ENCODE measurements at places on chromosomes 2 and 18.
A peak's percentile ranks its signal among the peaks of the same experiment; 100 is the strongest.

- no peak for DNase-seq
These were observed 4.6 kb upstream of the CTDSP1 start for GRCh38 chr2:218395090-218395444.

DNA sequence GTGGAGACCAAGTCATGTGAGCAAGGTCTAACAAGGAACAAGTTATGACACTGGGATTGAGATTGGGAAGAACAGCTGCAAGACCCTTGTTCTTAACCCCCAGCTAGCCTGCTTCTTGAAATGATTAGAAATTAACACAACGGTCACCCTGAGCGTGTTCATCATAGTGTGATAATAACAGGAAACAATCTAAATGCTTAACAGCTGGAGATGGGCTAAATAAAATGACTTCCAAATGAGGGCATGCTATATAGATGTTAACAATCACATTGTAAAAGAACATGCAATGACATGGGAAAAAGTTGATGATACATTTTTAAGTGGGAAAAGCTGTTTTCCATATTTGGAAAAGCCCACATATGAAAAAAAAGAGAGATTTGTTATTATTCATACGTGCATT, 47.6 kb downstream of the RPL37A start:
- no peak for DNase-seq

- no peak for DNase-seq
These were observed 5.7 kb downstream of the TCF4 start for GRCh38 chr18:55582325-55582724.

- no peak for DNase-seq
These were observed 1082.0 kb upstream of the ACVR2A start for GRCh38 chr2:146762786-146763185.

DNA sequence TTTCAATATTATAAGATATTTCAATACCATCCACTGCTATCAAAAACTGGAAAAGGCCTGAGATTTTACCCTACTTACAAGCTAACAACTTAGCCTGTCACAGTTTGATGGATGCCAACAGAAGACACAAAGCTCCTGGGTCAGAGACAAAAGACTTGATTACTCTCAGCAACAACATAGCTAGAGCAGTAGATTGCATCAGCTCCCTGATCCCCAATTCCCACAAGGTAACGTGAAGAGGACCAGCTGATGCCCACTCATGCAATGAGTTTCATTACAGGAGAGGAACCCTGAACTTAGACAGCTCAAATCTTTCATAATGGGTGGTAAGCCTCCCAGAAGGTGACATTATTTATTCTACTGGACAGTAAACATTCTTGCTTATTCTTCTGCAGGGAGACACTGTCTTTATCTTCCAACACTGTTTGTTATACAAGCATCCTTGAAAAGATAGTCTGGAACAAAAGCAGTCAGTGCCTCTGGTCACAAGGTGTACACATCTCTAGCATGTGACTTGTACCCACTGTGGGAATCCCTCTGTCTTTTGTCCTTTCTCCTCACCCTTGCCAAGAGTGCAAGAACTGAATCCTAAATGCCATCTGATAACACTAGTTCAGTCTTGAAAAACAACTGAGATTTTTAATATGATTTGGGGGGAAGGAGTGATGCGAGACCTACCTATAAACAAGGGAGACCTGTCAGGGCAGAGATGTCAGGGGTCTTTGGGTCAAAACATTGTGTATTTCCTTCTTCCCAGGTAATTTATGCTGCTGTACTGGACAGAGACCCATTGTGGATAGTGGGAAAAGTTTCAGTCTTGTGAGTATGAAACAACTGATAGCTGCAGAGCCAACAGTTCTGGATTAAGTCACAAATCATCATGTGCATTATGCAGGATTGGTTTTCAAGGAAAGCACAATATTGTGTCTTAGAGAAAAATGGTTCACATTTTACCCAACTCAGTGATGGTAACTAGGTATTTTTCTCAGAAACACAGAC, 102.4 kb downstream of the AOX1 start:
- DNase-seq, result no peak

DNA sequence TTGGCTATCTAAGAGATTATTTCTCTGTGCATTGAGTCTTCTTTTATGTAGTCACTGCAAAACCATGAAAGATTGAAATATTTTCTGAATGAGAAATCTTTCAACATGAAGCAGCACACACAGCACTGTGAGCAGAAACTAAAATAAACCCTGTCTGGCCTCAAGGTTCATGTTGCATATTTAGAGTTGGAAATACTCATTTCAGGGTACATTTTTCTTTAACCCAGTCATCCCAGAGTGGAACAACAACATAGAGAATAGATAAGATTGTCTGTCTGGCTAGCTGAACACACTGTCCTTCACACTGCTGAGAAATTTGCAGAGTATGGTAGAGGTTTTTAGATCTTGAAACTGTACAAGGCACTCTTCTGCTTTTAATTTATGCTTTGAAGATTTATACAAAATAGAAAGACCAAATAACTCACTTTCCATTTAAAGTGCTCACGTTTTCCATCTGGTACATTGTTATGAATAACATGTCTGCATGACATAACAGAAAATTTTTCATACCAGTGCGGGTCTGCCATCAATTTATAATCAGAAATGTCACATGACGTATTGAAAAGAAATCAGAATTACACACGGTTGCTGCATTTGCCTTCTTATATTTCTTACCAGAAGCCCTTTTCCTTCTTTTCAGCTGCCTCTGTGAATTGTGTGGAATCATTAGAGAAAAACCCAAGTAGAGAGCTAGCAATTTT, 25.0 kb upstream of the FN1 start:
- no peak for DNase-seq

- DNase-seq, result no peak
These were observed 291.7 kb upstream of the KYNU start for GRCh38 chr2:142585785-142586184.

DNA sequence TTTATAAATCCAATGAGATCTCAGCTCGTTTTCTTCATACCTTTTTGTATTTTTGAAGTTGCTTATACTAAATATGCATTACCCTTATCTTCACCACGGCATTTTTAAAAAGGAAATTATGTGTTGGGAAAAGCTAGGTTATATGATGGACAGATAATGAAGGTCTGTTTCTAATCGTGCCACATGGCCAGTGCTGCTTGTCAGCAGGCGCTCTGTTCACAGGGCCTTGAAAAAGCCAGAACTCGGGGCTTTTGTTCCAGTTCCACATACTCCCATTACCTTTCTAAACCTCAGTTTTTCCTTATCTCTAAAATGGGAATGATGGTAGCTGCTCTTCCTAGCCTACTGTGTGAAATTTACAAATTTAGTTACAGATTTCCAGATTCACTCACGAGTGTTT, 42.0 kb downstream of the EPAS1 start:
- DNase-seq, result no peak

DNA sequence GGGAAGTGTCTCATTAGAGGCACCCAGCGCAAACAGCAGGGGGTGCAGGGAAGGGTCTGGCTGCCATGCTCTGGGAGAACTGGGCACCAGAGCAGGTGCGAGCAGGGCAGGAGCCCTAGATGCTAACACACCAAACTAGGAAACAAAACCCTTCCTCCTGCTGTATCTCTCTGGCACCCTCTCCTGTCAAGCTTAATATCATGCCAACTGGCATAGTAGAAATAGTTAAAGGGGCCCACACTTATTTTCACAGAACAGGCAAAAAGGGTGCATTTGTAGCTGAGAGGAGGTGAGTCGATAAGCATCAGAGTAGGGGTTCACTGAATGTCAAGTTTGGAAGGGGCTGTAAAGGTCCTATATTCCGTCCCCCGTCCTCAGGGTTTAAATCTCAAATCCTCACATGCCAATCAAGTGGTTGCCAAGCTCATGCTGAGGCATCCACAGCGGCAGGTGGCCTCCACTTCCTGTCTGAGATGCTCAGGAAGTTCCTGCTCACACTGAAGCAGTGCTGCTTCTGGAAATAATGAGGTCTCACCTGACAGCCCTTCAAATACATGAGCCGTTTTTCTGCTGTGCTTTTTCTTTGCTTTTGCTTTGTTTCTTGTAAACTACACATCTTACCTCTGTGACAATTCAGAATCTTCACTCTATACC, 14.9 kb upstream of the ACKR3 start:
- DNase-seq, result no peak

DNA sequence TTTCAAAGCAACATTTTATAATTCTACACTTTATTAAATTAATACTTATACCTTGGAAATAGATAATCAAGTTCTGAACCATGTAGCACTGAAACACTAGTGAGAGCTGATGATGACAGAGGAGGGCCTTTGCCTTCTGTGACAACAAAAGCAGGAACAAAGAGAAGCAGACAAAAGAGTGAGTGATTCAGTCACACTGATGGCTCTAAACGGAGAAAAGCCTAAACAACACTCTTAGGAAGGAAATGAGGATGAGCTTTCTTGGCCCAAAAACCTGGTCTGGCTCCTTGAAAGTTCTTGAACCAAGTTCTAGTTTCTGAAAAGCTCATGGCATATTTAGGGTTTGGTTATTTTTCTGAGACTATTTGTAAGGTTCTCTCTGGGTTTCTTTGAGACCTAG, 271.9 kb downstream of the DPP10 start:
- no peak for DNase-seq

DNA sequence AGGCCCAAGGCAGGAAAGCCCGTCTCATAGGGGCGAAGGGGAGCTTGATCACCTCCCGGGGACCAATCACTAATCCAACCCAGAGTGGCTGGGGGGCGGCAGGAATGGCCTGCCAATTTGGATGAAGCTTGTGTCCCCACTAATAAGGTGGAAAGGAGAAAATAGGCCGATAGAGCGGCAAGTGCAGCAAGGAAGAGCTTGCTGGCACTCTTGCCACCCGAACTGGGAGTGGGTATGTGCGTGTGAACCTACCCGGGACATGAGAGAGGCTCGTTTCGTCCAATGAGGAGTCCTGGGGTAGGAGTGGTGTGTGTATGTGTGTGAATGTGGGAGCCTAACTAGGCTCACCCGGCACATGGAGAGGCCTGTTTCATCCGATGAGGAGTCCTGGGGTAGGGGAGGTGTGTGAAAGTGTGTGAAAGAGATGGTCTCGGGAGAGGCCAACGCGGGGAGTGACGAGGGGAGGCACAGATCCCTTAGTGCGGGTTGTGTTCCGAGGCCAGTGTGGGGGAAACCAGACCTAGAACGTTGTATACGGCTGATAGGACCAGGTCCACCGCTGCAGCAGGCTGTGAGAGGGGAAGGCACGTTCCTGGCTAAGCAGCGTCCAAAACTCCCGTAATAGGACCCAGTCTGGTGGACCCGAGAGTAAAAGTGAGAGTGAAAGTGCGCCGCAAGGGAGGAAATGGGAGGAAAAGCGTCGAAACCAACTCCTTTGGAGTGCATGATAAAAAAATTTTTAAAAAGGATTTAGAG, 47.1 kb upstream of the SELENOI start:
- DNase-seq, result no peak

- peak; percentile 19 for DNase-seq
These were observed 257.3 kb upstream of the HNMT start for GRCh38 chr2:137706786-137707613.

DNA sequence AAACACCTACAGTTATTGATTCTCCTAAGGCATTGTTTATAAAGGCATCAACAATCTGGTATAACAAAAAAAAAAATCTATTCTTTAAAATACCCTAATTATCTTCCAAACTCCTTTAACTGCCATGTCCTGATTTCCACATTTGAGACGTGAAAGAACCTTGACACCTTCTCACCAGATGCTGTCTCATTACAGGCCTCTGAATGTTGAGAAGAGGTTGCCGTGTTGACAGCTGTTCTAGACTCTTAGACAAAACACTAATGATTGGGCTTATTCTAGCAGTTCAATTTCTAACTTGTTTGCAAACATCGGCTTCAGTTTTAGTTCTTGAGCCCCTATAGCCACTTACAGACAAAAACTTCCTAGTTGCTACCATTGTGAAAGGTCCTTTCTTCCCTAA, 988.8 kb downstream of the LRP1B start:
- no peak for DNase-seq

- DNase-seq, result no peak
These were observed 100.6 kb downstream of the SMAD2 start for GRCh38 chr18:47829831-47830230.

GRCh38 chr2:122168799-122169198, 413.3 kb downstream of the TSN start:
- no peak for DNase-seq

GRCh38 chr2:95761556-95761955, 169.8 kb downstream of the TRIM43 start:
- no peak for DNase-seq

DNA sequence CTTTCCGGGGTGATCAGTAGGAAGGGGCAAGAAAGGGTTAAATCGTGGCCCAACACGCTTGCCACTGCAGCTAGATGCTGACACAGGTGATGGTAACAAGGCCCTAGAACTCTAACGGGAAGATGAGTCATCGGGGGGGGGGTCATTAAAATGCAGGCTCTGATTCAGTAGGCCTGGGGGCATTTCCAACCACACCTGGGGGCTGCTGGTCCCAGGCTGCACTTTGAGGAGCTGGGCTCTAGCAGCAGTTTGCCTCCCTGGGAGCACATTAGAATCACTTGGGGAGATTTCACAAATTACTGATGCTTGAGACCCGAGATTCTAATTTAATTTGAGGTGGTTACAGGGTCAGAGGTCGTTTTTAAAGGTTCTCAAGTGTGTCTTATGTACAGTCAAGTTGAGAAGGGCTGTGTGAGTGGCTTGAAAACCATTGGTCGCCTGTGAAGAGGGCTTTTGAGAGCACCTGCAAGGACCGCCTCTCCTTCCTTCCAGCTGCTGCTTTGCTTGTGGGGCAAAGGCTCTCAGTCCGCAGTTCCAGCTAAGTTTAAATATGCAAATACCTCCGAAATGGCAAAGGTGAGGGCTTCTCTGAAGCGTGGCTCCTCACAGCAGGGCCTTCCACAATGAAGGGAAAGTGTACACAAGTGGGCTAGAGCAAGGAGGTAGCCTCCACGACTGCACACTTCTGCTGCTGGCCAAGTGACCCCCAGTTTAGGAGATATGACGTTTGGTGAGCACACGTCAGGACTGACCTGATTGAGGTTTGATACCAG, 128.0 kb upstream of the MSH6 start:
- DNase-seq, result peak; percentile 78

DNA sequence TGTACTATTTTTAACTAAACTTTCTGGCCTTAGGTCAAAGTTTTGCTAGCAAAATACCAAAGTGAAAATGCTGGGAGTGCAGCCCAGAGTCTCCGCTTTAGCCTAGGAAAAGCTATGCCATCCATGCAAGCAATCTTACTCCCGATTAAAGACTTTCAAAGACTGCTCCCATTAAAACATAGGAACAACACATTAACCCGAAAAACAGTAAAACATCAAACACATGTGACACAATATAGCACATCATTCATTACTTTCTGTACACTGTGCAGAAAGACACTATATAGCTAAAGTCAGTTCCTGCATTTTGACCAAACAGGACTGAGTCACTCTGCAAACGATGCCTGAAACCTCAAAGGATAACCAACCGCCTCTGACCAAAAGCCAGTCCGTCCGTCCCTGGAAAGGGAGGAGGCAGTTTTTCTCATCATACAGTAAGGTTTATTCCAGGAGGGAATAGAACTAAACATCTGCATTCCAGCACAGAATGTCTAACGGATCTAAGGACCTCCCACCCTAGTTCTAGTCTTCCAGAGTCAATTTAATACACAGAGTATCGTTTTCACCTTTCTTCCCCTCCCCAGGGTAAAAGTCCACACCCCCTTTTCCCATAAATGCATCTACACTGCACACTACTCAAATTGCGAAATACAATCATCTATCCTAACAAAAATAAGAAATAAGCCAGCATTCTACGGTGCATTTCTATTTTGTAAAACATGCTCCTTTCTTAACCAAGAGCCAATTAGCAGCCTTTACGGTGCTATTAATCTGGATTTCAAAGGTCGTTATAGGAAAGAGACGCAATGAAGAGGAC, 1.7 kb downstream of the ROCK2 start:
- peak; percentile 33 for DNase-seq

Data from RPMI8226 (cell line).